ENCODE measurements at places on chromosomes 12 and 14. TPM values are rescaled to one million over a fixed set of nuclear protein-coding genes. Genes with fewer than 3 reads are reported as not detected.

DNA sequence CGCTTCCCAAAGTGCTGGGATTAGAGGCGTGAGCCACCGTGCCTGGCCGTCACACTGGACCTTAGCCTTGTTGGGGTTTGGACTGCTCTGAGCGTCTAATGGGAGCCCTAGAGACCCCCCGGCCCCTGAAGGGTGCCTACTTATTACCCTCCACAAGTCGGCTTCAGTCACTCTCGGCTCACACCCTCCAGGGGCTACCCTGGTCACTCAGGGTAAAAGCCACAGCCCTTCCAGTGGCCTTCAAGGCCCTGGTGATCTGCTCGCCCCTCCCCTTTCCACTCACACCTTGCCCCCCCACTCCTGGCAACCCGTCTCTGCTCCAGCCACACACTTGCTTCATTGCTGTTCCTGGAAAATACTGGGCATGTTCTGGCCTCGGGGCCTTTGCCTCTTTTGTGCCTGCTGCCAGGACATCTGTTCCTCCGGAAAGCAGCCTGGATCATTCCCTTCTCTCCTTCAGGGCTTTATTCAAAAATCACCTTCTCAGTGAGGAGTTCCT, 3.6 kb upstream of the MORN3 start:
- no peak for DNase-seq

PIWIL1 gene
- total RNA-seq: not detected

DNA sequence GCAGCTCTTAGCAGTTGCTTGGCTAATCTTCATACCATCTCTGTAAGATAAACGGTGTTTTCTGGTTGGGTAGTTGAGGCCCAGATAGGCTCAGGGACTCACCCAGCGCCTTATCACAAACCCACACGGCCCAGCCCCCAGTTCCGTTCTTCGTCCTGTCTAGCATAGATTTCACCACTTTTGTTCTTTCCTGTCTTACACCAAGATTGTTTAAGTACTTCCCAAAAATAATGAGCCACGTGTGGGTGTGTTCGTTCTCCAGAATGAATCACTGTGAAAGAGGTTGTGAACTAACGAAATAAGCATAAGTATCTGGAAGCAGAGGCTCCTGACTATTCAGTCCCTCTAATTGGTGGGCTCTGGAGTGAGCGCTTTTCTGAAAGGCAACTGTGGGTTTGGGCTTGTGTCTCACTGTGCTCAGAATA, 21.4 kb downstream of the ACVR1B start:
- peak; percentile 77 for DNase-seq

- DNase-seq: peak; percentile 79
These were observed 796 bp downstream of the YAF2 start for GRCh38 chr12:42237052-42237852.

DNA sequence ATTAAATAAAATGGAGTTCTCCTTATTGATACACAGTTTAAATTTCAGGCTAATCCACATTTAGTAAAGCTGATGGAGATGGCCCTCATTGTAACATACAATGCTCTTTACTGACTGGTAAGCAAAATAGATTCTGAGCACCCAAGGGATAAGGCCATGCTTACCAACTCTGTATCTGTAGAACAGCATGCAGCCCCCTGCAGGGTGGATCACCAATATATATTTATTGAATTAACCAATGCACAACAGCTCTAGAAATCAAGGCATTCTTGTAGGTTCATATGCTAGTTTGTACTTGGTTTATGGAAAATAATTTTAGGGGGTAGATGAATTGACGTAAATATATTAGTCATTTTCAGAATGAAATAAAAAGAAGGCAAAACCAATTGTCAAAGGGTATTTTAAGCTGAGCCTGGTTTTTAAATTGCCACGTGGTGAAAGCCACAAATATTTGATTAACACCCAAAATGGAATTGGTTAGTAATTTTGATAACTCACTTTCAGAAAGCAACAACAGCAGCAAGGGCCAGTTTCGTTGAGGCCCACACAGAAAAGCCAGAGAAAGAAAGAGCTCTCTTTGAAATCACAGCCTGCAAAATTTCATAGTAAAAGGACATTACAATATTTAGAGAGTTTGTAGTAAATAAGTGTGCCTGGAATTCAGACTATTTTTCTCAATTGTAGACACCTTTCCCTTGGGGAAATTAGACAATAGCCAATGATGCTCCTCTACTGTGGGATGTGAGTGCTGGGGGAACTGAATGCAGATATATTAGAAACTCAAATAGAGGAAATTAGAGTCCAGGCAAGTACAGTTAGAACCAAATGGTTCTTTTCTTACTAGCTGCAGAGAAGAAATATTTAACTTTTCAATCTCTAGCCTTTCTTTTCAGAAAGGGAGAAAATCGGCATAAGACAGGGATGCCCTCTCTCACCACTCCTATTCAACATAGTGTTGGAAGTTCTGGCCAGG, 216.2 kb upstream of the ABCD2 start:
- DNase-seq: no peak

TTC5 gene
- total RNA-seq: 31.8 TPM

TPH2 gene
- 0.82 TPM for total RNA-seq

DNA sequence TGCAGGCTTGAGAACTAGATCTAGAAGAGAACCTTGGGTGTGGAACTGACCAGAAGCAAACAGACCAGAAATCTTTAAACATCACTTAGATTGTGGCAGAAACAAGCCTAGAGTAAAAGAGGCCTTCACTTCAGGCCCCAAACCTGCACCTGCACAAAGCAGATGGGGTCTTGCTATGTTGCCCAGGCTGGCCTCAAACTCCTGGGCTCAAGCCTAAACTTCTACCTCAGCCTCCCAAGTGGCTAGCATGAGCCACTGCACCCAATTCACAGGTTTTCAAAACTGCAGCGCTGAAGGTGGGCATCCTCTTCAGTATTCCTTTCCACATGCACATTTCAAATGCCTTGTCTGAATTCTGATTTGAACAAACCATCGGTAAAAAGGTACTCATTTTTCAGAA, 19.9 kb downstream of the MOK start:
- DNase-seq: no peak

GRCh38 chr14:21204167-21205025, 48.5 kb upstream of the OR5AU1 start:
- no peak for DNase-seq

DNA sequence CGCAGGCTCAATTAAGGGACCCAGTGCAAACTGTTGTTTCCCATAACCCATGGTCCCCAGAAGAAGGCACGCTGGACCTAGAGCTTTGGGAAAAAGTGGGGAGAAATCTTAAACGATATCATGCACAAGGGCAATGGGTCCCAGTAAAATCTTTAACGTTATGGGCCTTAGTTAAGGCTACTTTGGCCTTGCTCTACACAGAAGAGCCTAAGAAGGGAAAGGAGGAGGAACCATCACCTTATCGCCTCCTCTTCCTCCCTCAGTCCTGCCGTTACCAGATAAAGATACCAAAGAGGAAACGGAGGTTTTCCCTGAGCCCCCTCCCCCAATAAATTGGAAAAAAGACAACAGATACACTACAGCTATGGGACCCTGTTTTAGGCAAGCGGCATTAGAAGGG, 116.9 kb downstream of the PPHLN1 start:
- no peak for DNase-seq

DNA sequence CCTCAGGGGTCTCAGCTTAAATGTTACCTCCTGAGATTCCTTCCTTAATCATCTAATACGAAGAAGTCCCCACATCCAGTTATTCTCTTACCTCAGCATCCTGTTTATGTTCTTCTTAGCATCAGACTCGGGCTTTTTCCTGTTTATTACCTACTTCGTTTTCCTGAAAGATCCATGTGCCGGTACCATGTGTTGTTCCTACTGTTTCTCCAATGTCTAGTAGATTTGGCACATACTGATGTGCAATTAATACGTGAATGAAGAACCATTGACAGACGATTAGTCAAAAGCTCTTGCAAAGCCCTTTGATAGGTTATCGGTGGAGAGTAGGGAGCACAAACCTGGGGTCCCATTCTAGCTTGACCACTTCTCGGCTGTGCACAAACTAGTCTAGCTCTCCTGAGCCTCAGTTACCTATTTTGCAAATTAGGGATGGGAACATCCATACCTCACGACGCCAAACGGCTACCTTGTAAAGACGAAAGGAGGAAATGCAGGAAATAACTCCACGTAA, 735 bp upstream of the MAPKAPK5 start:
- no peak for DNase-seq

Measured in A673 (cell line).